ENCODE measurements at places on chromosomes 12 and 14.

GRCh38 chr14:71214241-71214640 lies 307.0 kb downstream of the PCNX1 start:
- no peak for DNase-seq

DNA sequence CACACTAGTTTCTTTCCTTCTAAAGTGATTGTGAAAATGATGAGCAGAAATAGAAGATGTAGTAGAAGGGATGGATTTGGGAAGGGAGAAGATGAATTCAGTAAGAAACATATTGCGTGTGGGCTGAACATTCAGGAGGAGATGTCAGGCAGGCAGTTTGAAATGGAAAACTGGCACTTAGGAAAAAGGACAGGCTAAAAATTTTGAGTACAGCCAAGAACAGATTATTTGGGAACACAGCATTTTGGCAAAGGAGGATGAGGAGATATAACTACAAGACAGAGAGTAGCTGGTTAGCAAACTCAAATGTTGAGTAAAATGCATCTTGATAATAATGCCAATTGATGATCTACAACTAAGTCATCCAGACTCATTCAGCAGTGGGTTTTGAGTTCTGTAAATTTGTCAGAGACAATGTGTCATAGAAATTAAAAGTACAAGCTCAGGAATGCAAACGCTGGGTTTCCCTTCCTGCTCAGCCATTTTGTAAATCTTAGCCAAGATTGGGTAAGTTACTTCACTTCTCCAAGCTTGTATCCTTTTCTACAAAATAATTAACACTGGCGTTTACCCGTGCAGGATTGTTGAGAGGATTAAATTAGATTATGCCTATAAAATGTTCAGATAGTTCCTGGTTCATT lies 255.0 kb downstream of the NAV3 start:
- no peak for DNase-seq

DNA sequence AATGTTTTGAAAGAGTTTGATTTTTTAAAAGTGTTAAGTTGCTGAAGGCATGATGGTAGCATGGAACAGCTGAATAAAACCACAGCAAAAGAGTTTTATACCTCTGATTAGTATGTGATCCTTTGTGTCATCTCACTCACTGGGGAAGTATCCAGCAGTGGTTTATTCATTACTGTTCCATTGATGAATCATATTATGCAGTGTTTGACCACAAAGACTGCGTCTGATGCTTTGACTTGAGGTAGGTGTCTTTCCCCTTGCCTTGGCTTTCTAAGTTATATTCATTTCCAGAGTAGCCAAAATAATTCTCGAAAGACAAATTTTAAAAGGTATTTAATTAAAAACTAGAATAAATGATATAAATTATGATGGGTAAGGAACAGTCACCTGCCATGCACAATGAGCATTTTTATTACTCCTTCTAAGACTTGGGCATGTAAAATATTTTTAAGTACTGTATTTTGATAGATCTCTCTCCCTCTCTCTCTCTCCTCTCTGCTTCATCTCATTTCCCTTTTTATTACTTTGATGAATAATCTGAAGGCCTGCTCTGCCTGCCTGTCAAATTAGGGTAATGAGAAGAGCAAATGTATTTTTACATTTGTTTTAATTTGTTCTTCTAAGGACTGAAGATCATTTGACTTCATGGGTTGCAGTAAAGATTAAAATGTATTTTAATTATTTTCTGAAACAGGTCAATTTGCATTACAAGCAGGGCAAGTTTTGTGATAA lies 164.9 kb downstream of the NAV3 start:
- DNase-seq = no peak

DNA sequence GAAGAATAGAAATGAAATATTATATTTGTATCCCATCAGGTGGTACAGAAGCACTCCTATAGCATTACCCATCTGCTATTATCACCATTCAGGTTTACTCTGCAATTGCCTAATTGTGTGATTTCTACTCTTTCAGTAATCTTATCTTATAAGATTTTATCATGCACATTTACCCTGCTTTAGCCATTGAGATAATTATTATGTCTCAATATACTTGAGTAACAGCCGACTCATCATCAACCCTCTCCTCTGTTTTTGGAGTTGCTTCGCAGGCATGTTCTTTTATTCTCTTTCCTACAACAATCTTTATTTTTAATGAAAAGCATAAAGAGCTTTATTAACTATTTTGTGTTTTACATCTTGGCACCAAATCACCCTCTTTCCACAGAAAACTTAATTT lies 419.9 kb downstream of the LRIG3 start:
- no peak for DNase-seq

DNA sequence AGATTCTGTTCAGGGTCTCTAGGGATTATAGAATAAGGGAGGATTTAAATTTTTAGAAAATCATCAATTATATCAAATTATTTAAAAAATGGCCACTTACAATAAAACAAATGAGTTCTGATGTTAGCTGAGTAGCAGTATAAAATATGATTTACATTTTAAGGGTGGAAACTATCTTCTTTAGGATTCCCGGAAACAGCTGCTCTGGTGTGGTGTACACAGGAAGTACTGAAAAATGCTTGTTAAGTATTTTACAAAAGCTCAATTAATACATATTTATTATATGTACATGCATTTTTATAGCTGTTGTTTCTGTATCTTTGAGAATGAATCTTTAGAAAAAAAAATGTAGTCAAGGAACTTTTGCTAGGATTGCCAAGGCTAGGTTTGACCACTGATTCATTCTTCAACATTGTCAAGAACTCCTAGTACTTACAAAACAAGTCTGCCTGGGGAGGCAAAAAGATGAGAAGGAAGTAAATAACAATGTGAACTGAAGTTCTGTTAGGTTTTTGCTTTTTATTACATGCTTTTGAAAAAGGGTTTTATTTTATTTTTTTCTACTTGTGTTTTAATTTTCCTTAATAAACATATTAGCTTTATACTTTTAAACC lies 48.0 kb downstream of the ARF6 start:
- no peak for DNase-seq

DNA sequence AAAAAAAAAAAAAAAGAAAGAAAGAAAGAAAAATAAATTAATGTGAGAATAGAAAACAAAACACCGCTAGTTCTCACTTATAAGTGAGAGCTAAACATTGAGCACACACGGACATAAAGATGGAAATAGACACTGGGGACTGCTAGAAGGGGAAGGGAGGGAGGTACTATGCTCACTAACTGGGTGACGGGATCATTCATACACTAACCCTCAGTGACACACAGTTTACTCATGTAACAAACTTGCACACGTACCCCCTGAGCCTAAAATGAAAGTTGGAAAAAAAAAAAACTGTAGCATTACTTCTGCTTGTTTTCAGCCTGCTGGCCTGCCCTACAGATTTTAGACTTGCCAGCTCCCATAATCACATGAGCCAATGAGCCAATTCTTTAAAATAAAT lies 10.5 kb upstream of the PRMT5 start:
- DNase-seq = no peak

Measured in endothelial cell (in vitro differentiated cells).